Left lung (tissue), 14 donors: ENCODE measurements at places on chromosomes 6 and 20. TPM values are rescaled to one million over a fixed set of nuclear protein-coding genes. Genes with fewer than 3 reads are reported as not detected.

DNA sequence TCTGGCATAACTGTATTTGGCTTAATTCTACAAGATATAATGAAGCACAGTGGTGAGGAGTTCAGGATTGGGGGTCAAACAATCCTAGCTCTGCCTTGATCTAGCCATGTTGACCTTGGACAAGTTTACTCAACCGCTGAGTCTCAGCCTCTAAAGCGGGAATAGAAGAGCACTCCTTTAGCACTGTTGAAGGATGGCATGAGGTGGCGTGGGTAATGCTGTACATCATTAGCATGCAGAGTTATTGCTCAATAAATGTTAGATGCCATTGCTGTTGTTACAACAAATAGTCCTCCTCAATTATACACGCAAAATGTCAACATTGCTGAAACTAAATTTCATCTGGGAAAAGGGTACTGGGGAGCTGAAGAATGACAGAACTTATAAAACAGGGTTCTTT lies 78.6 kb downstream of the KIF13A start:
- DNase-seq = no peak

The SLC22A3 gene
- polyA plus RNA-seq = 24.9 TPM

- no peak for DNase-seq
These were observed 42.4 kb downstream of the FARS2 start for GRCh38 chr6:5303682-5304081.

- DNase-seq = peak; percentile 95
These were observed at the start of gene ENTPD6 for GRCh38 chr20:25195014-25195961. ENTPD6 (plus strand) TSS chr20:25195712; CDS start chr20:25206537, 10,825 bp downstream.

The SIGLEC1 gene
- polyA plus RNA-seq = 2.6 TPM

The MDFI gene
- polyA plus RNA-seq = 101 TPM

DNA sequence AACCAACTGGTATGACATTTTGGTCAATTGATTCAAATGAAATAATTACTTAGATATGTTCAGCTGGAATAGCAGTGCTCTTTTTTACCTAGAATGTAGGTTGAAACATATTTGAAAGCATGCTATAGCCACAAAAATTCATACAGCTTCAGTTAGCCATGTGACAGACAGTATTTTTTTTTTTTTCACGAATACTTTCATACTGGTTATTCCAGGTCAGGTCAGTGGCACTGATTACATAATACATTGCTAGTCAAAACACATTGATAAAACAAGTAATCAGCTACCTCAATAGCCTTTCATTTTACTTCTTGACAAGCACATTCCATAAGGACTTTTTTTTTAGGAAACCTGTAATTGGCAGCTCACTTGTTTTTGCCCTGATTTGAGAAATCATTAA lies 222.6 kb downstream of the EYA4 start:
- DNase-seq = no peak

- no peak for DNase-seq
These were observed 292.5 kb upstream of the CNR1 start for GRCh38 chr6:88458662-88459061.
